ENCODE measurements at places on chromosomes 7 and 10. TPM values are rescaled to one million over a fixed set of nuclear protein-coding genes. Genes with fewer than 3 reads are reported as not detected.

The DDC gene
- 0.49 TPM for polyA plus RNA-seq

- no peak for DNase-seq
Measured at GRCh38 chr7:25356534-25357151, 128.4 kb upstream of the NPVF start.

The CALCR gene
- polyA plus RNA-seq, result 13.8 TPM

The VOPP1 gene
- 25.7 TPM for polyA plus RNA-seq

DNA sequence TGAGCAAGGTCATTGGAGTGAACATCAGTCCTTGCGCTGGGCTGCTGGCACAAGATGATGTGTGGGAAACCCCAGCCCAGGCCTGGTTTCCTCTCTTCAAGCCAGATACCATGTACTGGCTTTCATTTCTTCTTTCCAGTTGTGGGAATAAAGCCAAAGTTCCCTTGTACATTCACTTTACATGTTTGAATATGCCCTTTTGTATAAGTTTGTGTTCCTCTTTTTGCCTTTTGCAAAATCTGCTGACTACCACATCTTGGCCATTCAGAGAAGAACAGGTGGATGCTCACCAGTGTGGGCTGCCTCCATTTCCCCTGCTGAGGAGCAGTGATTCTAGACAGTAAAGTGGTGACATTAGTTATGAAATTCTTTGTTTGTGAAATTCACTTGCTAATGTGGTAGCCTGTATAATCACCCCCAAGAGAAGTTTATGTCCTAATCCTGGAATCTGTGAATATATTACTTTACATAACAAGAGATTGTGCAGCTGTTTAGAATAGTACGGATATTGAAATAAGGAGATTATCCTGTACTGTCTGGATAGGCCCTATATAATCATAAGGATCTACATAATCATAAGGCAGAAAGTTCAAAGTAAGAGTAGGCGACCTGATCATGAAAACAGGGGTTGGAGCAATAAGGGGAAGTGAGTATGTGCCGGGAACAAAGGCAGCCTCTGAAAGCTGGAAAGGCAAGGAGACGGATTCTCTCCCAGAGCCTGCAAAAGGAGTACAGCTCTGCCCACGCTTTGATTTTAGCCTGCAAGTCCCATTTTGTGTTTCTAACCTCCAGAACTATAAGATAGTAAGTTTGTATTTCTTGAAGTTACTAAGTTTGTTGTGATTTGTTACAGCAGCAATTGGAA is 18.8 kb upstream of the AOAH start:
- no peak for DNase-seq

The KLLN gene
- 0.36 TPM for polyA plus RNA-seq

All from muscle of back (tissue), 13 donors.